MG63 (cell line): ENCODE measurements at places on chromosomes 13 and 19.

- DNase-seq = peak; percentile 34
Measured at GRCh38 chr19:42469311-42470235, 26.8 kb upstream of the CXCL17 start.

GRCh38 chr13:42396901-42397655 is 125.1 kb downstream of the AKAP11 start:
- DNase-seq = no peak

DNA sequence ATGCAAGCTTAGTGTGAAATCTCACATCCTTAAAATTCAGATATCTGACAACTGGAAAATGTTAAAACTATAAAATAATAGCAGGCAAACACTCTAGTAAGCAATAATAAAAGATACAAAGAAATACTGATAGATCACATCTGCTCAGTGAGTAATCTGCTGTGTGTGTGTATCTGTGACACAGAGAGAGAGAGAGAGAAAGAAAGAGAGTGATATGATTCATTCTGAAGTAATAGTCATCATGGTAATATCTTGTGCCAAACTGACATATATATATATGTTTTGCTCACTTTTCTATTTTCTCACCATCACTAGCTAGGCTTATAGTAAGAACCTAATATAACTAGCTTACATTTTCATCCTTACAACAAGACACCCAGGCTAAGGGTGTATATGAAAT is 288.0 kb upstream of the SLITRK6 start:
- no peak for DNase-seq

DNA sequence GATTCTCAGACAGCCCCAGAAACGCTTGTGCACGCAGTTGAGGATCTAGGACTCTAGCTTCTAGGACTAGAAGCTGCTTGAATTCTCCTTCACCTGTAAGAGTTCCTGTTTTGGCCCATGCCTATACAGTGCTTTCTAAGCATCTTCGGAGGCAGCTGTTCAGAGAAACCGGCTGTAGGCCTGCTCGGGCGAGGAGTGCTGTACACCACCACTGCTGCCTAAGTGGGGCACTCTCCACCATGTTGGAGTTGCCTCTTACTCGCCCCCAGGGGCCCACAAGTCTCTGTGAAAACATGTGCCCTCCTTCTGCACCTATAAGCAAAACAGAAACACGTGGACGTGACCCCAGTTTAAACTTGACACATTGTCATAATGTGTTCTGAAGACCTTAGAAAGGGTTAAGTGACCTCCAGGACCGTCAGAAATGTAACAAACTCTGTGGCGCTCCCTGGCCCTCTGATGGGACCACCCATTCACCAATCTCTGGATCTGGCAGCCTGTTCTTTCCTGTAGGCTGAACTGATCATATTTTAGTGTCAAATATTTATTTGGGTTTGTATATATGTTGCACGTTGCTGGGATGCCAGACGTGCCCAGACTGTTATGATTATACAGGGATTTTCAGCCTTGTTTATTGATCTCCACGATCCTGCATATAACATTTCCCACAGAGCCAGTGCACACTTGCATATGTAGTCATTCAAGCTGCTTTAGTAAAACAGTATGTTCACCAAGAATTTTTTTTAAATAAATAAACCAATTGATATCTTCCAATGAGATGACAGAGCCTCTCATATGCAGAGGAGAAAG is 60.8 kb downstream of the C13orf42 start:
- no peak for DNase-seq

DNA sequence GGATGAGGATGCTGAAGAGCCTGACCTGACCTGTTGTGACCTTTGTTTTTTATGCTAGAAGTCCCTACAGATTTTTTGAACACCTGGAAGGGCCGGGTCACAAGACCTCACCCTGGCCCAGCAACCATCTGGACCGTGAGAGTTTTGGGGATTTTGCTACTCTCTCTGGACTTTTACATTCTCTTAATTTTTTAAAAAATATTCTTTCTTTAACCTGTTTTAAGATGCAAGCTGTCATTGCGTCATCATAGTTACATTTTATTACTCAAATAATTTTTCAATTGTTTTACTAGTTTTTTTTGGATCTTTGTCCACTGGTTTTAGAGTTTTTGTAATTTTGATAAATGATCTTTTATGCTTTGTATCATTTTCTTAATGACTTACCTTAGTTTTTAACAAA is 7.5 kb downstream of the DKKL1 start:
- DNase-seq = no peak

DNA sequence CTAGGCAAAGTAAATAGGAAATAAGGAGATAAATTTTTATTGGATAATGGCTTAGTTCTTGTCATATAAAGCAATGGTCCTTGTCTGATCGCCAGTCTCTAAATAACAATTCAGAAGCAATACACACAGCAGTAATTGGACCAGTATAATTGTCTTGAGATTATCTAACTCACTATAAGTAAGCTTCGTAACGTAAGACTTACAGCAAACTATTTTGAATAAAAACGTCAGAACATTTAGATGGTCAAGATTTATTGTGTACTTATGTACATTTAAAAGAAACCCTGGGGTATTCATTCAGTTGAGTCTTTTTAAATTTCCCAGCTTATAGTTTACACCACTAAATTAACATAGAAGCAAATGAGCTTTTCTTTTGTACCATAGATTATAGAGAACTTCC is 20.2 kb upstream of the TRPC4 start:
- no peak for DNase-seq

DNA sequence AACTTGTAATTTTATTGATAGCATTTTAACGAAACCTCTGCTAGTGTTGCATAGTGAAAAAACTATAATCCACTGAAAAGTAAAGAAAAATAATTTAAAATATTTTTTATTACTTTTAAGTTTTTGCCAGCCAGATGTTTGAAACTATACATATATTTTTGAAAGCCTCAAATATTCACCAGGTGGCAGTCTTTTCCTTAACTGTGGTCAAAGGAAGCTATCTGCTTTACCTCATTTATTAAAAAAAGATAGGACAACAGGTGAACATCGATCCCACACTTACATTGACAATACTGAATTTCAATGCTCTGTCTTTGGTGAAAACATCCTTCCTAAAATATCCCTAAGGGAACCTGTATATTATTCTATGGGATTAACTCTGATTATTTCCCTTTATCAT is 100.5 kb downstream of the TRPC4 start:
- no peak for DNase-seq

- DNase-seq = no peak
Measured at GRCh38 chr19:45558399-45558878, 26.2 kb downstream of the OPA3 start.

GRCh38 chr19:45056831-45057230 is 18.0 kb downstream of the CLASRP start:
- DNase-seq = no peak

DNA sequence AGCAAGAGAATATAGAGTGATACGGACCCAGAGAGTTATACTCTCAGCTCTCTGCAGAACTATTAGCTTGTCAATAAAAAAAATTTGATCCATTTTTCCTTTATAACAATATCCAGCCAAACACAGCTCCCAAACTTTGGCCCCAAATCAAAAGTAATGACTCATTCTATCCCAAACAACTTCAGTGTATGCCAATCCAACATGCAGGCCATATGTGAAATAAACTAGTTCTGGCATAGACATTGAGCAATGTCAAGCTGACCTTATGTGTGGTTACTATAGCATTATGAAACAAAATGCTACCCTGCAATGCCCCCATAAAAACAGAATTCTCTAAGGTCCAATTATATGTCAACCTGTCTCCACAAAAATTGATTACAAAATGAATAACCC is 209.5 kb downstream of the DNAJC15 start:
- peak; percentile 3 for DNase-seq
